ENCODE measurements at places on chromosomes 1 and 21.

- DNase-seq: peak; percentile 1
These were observed 58.5 kb downstream of the PALMD start for GRCh38 chr1:99704356-99704816.

DNA sequence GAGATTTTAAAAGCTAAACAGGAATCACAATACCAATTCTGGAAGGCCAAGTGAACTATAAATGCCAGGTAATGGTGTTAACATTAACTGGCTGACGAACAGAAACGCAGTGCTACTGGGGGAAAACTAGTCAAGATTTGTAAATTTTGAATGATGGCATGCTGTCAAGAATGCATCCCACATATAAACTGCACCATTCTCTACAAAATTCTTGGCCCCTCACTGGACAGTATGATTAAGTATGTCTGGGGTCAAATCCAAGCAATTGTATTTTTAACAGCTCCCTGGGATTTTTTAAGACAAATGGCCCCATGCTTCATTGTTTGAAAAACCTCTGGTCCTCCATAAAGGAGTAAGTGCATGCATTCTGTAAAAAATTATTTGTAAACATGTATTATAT, 73.2 kb upstream of the COA6 start:
- no peak for DNase-seq

GRCh38 chr1:240352769-240353168, 259.2 kb downstream of the GREM2 start:
- no peak for DNase-seq

- DNase-seq: peak; percentile 45
These were observed 14.5 kb downstream of the PDZK1IP1 start for GRCh38 chr1:47175227-47175934.

DNA sequence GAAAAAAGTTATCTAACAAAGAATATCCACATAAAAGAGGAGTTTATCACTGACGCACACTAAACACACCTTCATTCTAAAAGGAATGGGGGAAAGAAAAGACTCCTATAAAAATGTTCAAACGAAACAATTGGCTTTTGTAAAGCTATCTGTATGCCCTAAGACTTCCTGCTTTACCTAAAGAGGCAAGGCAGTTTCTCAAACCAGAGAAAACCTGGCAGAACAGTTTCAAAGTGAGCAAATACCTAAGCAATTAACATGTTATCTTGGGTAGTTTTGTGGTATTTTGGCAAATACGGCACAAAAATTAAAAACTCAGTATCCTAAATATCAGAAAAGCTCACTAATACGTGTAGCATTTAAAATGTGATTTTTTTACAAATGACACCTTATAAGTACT, 1.9 kb downstream of the PUM1 start:
- no peak for DNase-seq

DNA sequence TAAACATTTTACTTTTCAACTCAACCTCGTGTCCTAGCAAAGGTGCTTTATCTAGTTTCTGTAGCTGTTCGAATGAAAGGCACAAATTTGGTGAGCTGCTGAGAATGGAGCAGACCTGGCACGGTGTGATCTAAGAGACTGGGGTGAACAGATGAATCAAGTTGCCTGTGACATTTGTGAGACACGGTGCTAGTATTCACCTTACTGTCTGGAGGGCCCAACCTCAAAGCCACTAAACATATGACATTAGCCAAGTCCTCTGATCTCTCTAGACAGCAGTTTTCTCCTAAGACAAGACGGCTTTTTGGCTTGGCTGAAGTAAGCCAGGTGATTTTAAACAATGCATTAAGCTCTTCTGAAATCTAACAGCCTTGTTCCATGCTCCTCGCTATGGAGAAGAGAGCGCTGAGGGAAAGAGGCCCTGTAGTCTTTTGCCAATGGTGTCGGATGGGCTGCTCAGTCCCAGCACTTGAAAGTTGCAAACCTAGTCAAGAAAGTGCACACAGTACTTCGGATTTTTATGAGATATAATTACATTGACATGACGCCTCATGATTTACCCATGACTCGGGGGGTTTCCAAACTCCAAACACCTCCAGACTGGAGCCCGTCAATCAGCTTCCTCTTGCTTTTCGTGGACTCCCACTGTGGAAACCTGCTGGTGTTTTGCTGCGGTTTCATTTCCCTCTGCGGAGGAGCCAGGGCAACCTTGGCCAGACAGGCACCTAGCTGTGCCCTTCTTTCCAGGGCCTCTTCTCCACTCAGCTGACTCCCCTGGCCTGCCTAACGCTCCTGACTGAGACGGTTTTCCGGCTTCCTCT, 794 bp upstream of the TOR3A start:
- DNase-seq: peak; percentile 35

- DNase-seq: no peak
These were observed 74.6 kb downstream of the DISP1 start for GRCh38 chr1:222889440-222889839.
